RPMI8226 (cell line): ENCODE measurements at places on chromosomes 7 and 10.
A peak's percentile ranks its signal among the peaks of the same experiment; 100 is the strongest.

DNA sequence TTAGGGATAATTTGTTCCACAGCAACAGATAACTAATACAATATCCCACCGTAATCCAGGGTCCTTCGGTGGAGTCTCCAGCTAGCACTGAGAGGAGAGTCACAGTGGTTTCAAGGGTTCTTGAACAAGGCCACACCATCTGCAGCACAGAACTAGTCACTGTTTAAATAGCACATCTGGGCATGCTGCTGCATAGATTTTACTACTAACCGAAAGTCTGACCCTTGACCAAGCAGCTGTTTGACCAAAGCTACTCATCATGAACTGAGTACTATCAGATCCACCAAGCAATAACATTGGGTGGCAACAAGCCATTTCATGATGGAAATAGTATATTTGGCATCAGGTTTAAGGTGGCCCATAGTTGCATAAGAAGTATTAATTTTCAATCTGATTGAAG lies 53.2 kb downstream of the ANKMY2 start:
- no peak for DNase-seq

DNA sequence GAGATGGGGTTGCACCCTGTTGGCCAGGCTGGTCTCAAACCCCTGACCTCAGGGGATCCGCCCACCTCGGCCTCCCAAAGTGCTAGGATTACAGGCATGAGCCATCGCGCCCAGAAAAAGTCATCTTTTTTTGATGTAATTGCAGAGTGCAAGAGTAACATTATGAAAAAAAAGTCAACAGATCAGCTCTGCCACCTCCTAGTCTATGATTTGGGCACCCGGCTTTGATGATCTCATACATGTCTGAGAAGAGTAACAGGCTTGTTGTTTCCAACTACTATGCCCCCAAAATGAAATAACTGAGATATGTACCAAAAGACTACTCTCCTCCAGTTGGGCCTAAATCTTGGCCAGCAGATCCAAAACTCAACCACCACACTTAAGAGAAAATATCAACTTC lies 40.8 kb downstream of the VOPP1 start:
- no peak for DNase-seq

DNA sequence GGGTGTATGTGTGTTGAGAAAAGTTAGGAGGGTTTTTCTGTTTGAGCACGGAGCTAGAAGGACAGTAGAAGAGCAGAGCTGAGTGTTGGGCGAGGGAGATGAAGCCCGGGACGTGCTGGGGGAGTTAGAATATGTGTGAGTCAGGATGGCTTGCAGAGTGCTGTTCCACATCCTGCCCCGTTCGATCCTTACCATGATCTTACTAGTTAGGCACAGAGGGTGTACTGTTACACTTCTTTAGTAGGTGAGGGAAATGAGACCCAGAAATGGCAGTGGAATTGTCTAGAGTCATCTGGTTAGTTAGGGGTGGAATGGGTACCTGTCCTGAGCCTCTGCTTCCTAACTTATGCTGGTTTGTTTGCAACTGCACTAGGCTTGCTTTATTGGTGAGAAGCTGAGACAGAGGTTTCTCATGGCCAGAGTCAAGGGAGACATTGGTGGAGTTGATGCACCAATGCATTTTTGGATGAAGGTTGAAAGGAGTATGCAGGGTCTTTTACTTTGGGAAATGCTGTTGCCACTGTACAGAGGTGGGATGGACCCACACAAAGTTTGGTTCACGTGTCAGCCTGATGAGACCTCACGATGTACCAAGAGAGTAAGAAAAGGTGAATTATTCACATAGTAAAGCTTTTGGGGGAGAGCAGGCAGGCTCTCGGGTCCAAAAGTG lies 42.4 kb downstream of the CCNY start:
- DNase-seq, result no peak

DNA sequence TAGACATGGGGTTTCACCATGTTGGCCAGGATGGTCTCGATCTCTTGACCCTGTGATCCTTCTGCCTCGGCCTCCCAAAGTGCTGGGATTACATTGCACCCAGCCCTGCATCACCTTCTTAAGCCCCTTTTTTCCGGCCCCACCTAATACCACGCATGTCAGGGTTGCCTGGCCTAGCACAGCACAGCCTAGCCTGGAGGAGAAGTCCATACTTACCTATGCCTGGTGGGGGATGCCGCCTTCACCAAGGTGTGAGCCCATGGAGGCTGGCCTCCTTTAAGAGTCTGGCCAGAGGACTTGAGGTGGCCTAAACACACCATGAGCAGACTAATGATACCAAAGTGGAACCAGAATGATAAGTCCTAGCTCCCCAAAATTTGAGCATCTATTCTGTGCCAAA lies 22.0 kb upstream of the CUX1 start:
- no peak for DNase-seq

DNA sequence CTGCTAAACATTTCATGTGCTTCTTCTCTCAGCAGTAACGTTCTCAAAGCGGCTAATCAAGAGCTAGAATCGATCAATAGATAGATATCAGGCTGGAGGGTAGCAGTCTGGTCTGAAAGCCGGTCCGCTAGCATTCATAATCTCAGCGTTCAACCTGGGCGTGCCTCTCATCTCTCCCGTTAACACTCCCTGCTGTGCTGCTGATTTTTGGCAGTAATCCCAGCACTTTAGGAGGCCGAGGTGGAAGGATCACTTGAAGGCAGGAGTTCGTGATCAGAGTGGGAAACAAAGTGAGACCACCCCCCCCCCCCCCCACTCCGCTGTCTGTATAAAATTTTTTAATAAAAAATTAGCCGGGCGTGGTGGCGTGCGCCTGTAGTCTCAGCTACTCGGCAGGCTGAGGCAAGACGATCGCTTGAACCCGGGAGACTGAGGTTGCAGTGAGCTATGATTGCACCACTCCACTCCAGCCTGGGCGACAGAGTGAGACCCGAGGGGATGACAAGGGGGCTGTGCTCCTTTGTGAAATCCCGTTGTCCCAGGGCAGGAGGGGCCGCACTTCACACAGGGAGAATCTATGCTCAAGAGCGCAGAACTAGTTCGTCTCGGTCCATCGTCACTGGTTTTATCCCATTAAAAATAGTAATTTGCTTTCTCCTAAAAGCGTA lies 624 bp upstream of the CEP55 start:
- peak; percentile 40 for DNase-seq

GRCh38 chr10:103609231-103610082 lies 116.0 kb downstream of the NEURL1 start:
- no peak for DNase-seq

DNA sequence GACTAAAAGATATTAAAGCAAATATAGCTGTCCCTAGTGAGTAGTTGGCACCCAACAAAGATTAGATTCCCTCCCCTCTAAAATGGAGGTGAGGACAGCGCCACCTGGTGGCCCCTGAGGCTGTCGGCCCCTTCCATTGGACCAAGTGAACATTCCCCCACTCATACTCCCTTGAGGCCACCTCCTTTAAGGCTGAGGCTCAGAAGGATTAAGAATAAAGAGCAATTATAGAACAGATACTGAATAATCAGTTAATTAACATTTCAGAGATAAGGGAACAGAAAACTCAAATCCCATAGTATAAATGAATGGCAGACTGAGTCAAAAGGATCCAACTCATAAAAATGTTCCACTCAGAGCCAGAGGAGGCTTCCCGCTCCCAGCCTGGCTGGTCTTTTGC lies 130.4 kb upstream of the GHITM start:
- DNase-seq, result peak; percentile 29

DNA sequence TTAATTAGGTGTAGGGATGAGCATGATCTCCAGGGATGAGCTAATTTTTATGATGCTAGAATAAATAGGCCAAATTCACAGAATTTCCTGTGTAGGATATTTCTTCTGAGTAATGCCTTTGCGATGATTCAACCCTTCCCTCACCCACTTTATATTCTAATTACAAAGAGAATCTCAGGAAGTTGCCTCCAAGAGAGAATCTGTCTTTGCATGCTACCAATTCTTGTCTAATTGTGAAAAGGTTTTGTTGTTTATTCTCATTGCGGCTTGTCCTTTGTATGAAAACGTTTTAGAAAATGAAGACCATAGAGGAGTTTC lies 6.3 kb downstream of the C7orf57 start:
- no peak for DNase-seq

- DNase-seq, result no peak
Measured at GRCh38 chr10:66228887-66229286, 696.9 kb upstream of the LRRTM3 start.

DNA sequence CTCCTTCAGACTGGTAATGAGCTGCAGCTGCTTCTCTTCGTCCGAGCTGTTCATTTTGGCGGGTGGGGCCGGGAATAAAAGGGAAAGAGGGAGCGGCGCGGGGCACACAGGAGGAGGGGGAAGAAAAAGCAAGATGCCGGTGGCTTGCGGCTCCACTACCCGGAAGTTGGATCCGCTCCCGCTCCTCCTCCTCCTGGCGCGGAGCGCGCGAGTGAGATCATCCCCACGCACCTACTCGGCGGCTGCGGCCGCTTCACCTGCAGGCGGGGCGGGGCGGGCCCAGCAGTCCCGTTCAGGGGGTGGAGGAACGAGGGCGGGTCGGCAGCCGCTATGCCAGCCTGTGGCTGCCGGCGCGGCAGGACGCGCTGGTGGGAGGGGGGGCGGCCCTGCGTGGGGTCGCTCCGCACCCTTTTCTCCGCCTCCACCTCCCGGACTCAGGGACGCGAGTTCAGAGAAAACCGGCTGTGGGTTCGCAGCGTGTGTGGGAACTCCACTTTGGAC lies at the start of gene SHTN1:
Gene SHTN1, minus strand, starts transcription at position 162 of the 501 bp plus-strand sequence. Its CDS starts 108 bp downstream, at position 54.
- peak; percentile 84 for DNase-seq

DNA sequence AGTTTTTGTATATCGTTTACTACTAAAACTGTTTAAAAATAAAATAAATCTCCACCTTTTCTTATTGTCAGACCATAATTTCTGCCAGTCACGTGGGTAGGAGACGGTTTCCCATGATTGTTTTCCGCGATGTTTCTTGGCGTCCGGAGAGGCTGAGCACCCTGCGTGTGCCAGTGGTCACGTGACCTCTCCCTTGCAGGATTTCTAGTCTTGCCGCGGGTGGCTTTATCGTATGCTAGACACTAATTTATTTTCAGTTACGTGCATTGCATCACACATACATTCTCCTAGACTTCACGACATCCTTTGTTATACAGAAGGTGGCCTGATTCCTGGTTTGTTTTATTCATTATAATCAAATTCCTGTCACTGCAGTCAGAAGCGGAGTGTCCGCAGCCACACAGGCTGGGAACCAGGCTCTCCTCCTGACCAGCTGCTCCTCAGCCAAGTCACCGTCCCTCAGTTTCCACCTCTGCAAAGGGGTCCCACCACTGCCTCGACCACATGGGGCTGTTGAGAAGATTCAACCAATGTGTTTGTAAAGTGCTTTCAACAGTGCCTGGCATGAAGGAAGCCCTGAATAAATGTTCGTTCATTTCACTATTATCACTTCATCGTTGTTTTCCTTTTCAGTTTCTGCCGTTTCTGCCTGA lies 203.2 kb upstream of the PPP2R2D start:
- DNase-seq, result no peak
